ACHN (cell line): ENCODE measurements at places on chromosomes 3 and 15.

- DNase-seq, result no peak
These were observed 30.4 kb downstream of the SKIL start for GRCh38 chr3:170387950-170388349.

DNA sequence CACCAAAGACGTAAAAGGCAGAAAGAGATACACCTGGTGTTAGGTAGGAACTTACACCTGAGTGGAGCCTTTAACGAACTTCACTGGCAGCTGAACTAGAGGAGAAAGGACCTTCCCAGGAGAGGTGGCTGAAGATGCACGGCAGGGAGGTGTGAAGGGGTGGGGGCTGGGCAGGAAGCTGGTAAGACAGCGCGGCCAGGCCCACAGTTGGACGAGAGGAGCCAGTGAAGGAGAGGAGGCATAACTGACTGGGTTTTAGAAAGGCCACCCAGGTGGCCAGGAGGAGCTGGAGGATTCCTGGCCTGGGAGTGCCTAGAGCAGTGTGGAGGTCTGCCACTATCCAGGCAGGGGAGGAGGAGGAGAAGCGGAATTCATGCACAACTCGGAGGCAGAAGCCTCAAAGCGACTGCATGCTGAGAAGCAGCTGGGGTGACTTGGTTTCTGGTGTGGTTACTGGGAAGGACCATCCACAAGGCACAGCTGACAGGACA, 51.9 kb downstream of the SLC41A3 start:
- DNase-seq, result no peak

DNA sequence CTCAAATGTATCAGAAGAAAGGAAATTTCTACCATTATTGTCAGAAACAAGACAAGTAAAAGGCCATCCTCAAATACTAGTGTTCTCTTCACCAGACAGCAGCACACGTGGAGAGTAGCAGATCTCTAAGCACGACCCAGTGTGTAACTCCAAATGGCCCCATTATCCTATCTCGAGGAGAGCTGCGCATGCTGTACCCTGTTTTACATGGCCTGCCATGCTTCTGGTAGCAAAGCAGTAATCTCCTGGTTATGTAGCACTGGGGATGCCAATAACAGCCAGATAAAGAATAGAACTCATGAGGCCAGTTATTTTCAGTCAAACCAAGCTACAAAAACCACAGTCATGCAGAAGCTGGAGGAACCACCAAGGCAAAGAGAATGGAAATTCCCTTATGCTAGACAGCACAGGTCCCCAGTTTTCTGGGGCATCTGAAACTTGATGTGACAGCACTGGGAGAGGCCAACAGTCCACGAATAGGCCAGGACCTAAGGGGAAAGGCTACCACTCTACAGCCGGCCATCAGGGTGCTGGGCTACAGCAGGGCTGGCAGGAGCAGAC, 73.0 kb downstream of the LIPC start:
- DNase-seq, result no peak

GRCh38 chr3:39383045-39383880, at the start of gene SLC25A38:
Gene SLC25A38, plus strand, starts transcription at chr3:39383370. Its CDS starts 355 bp downstream, at chr3:39383725.
- peak; percentile 87 for DNase-seq

DNA sequence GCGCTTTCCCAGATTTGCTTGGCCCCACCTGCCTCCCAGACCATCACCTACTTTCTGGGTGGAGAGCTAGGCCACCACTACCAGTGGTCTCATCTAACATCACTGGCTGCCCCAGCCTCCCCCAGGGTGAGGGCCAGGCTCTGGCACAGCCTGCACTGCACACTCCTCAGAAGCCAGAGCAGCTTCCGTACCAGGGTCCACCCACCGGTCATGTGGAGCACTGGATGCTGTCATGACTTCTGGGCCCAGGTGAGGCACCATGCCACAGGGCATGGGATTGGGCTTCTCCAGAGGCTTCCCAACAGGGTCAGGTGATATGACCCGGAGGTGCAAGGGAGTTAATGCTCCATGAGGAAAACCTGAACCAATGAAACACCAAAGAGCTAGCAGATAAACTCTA, 14.0 kb downstream of the MEGF11 start:
- DNase-seq, result no peak

DNA sequence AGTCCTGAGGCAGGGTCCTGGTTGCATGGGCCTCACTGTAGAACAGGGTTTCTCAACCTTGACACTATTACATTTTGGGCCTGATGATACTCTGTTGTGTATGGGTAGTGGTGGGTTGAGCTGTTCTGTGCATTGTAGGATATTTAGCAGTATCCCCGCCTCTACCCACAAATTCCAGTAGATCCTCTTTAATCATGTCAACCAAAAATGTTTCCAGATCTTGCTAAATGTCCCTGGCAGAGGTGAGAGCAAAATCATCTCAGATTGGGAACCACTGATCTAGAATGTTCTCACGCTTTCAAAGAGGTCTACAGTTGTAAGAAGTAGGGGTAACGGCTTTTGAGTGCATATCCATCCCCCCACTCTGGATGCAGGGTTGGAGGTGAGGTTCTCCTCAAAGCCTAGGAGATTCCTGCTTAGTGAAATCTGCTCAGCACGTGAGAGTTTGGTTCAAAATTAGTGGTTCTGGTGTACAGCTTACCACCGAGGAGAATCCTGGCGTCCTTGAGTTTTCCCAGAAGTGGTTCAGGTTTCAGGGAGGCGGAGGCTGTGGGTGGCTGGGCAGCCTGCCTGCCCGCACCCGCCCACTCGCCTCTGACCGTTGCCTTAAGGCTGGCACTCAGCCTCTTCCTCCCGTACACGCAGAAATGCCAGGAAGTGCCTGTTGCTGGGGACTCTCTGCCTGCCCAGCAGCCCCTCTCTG, 5.3 kb downstream of the ACVR2B start:
- no peak for DNase-seq

DNA sequence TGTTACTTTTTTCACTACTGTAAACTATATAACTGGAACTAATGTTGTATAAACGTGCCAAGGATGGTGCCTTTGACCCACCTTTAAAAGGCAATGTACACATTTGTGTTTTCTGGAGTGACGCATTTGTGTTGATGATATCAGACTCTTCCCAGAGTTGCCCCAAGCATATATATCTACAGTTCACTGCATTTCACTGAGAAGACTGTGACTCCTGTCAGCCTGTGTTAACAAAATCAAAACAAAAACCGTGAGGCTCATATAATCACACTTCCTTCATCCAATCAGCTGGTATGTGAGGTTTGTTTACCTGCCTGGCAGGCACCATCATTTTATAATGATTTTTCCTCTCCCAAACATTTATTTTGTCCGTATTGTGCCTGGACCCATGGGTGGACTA, 117.6 kb upstream of the ROBO1 start:
- DNase-seq, result no peak

DNA sequence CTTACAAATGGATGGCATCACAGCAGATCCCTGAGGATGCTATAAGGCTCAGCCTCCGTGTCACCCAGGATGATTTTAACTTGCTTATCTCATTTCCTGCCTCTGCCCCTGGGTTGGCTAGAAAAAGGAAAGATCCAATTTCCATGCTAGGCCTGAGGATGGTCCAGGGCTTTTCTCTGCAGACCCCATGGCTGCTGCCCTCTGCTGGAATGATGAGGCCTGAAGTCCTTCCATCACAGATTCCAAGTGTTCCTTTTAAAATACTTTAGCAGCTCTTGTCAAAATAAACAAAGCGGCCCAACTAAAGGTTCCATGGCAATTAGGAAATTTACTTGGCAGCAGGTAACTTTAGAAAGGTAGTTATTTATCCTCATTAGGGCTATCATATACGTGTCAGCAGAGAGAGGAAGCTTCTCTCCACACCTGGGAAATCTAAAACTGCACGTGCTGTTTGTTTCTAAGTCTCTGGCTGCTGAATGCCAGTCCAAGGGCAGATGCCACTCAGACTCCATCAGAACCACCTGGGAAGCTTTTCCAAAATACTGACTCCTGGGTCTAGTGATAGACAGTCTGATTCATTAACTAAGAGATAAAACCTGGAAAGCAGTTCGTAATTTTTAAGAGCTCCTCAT, 401.9 kb upstream of the IL12A start:
- DNase-seq, result peak; percentile 29

- no peak for DNase-seq
These were observed 68.7 kb downstream of the SMAD6 start for GRCh38 chr15:66770518-66771350.

DNA sequence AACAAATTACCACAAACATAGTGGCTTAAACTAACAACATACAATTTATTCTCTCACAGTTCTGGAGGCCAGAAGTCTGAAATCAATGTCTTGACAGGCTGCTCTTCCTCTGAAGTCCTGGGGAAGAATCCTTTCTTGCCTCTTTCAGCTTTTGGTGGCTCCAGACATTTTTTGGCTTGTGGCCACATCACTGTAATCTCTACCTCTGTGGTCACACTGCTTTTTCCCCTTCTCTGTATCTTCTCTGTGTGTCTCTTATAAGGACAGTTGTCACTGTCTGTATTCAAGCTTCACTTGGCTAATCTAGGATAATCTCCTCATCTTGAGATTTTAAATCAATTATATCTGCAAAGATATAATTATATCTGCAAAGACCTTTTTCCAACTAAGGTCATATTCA, 80.3 kb upstream of the ABHD2 start:
- DNase-seq, result no peak

DNA sequence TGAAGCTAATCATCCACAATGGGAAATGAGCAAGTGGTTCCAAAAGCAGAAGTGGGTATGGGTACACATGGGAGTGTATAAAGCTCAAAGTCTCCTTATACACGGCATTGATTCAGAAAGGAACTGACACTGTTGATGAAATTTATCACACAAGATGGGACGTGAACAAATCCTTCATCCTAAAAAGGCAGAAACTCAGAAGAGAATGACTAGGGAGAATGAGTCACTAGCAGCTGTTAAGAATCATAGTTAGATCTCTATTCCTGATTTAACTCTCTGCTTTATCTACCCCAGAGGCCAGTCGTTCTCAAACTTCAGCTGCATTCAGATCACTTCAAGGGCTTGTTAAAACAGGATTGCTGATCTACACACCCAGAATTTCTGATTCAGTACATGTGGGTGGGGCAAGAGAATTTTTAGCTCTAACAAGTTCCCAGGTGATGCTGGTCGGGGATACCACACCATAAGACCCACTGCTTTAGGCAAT, 97.7 kb upstream of the PHLDB2 start:
- no peak for DNase-seq

DNA sequence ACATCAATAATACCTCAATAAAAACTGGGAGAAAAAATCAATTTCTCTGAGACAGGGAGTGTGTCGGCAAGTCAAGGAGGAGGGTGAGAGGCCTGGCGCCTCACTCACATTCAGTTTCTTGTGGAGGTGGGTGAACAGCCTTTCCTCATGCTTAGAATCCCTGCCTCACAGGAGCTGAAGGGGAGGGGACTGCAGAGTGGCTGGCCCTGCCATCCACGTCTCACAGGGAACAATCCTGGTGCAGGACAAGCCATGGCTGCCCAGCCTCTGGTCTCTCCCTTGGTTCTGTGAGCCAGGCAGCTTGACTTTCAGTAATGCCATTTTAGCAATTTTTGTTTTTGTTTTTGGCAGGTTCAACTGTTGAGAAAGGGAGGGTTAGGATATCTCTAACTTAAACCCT, 126.5 kb upstream of the HACD2 start:
- DNase-seq, result no peak

GRCh38 chr15:91566141-91566540, 287.4 kb upstream of the SLCO3A1 start:
- DNase-seq, result no peak

GRCh38 chr3:55804170-55805095, 317.3 kb upstream of the WNT5A start:
- DNase-seq, result no peak
